GM23248 (cell line): ENCODE measurements at places on chromosomes 1 and 21. TPM values are rescaled to one million over a fixed set of nuclear protein-coding genes. Genes with fewer than 3 reads are reported as not detected.

Gene UMODL1
- total RNA-seq = not detected in 2 replicates

DNA sequence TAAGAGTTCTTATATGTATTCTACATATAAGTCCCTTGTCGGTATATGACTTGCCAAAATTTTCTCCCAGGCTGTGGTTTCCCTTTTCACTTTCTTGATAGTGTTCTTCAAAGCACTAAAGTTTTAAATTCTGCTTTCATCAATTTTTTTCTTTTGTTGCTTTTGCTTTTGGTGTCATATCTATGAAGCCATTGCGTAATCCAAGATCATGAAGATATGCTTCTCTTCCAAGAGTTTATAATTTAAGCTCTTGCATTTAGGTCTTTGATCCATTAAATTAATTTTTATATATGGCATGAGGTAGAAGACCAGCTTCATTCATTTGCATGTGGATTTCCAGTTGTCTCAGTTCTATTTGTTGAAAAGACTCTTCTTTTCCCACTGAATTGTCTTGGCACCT is 22.2 kb downstream of the DESI2 start:
- peak; percentile 13 for DNase-seq

GRCh38 chr1:111909030-111909429 is 80.4 kb downstream of the KCND3 start:
- no peak for DNase-seq

Gene C8B
- total RNA-seq = not detected in 2 replicates
